ENCODE measurements at places on chromosomes 11 and 22. TPM values are rescaled to one million over a fixed set of nuclear protein-coding genes. Genes with fewer than 3 reads are reported as not detected.

The SCGB1A1 gene
- total RNA-seq = not detected

The OR52B4 gene
- total RNA-seq = not detected

The NCF4 gene
- total RNA-seq = under 0.01 TPM

The RAG2 gene
- total RNA-seq = not detected

The PATE3 gene
- total RNA-seq = not detected

The TSPAN32 gene
- total RNA-seq = not detected

The RFPL3 gene
- not detected for total RNA-seq

The GGTLC3 gene
- not detected for total RNA-seq

The MUC2 gene
- not detected for total RNA-seq

The FBXO7 gene
- total RNA-seq = 40.3 TPM

The NPAS4 gene
- not detected for total RNA-seq

The OR4A16 gene
- not detected for total RNA-seq

The ARHGAP8 gene
- 0.28 TPM for total RNA-seq

The ASPHD2 gene
- 2.5 TPM for total RNA-seq

The RASSF10 gene
- 0.19 TPM for total RNA-seq

The CEP164 gene
- total RNA-seq = 22.8 TPM

The FRMD8 gene
- total RNA-seq = 58.9 TPM

The SHANK3 gene
- 0.19 TPM for total RNA-seq

The MRGPRX2 gene
- not detected for total RNA-seq

The ANGPTL5 gene
- total RNA-seq = 0.28 TPM

The TMEM121B gene
- under 0.01 TPM for total RNA-seq

The CCDC81 gene
- total RNA-seq = 12.1 TPM

The TRIM66 gene
- 9.6 TPM for total RNA-seq

The GSTP1 gene
- total RNA-seq = 709 TPM

The TREH gene
- not detected for total RNA-seq

The OR8U1 gene
- total RNA-seq = not detected

The OR5J2 gene
- not detected for total RNA-seq

The NAV2 gene
- 6.8 TPM for total RNA-seq

The C22orf31 gene
- not detected for total RNA-seq

The C11orf91 gene
- not detected for total RNA-seq

The MS4A3 gene
- not detected for total RNA-seq

The PANX3 gene
- not detected for total RNA-seq

The ZMAT5 gene
- 20.9 TPM for total RNA-seq

The DTX4 gene
- 0.85 TPM for total RNA-seq

The OR52N4 gene
- total RNA-seq = not detected

The TECTA gene
- total RNA-seq = 0.85 TPM

The RFPL2 gene
- not detected for total RNA-seq

The KRTAP5-10 gene
- not detected for total RNA-seq

The IRAG1 gene
- total RNA-seq = 14.8 TPM

The FOLR3 gene
- 0.19 TPM for total RNA-seq

The ETS1 gene
- 71.9 TPM for total RNA-seq

The SAA1 gene
- 3.1 TPM for total RNA-seq

The GVQW3 gene
- 1.2 TPM for total RNA-seq

The C11orf16 gene
- not detected for total RNA-seq

The ZNF280A gene
- total RNA-seq = under 0.01 TPM

The PHETA2 gene
- total RNA-seq = 16.5 TPM

The FJX1 gene
- total RNA-seq = 156 TPM

The ZFPL1 gene
- 23.4 TPM for total RNA-seq

The GNAZ gene
- total RNA-seq = 0.96 TPM

The DNAJB7 gene
- total RNA-seq = not detected

The KRTAP5-8 gene
- not detected for total RNA-seq
